Mammary microvascular endothelial cell (primary cell): ENCODE measurements at places on chromosomes 2 and 18. TPM values are rescaled to one million over a fixed set of nuclear protein-coding genes. Genes with fewer than 3 reads are reported as not detected.

The STARD6 gene
- total RNA-seq = not detected in 2 replicates

The NTSR2 gene
- not detected in 2 replicates for total RNA-seq

The DTNA gene
- total RNA-seq = 3.4 and 4.9 TPM in 2 replicates

The POTEE gene
- total RNA-seq = not detected in 2 replicates

The ALPI gene
- total RNA-seq = not detected in 2 replicates

The UGT1A3 gene
- total RNA-seq = not detected in 2 replicates

The CD207 gene
- total RNA-seq = not detected in 2 replicates

The IL1A gene
- total RNA-seq = 4.9 and 5.5 TPM in 2 replicates

The SP5 gene
- total RNA-seq = 0.93 TPM in 1 of 2 replicates, not detected in the other

The NGEF gene
- 0.53 and 1.1 TPM in 2 replicates for total RNA-seq

The GALR1 gene
- total RNA-seq = not detected in 2 replicates

The SS18 gene
- total RNA-seq = 42.7 and 48.2 TPM in 2 replicates

The LGALSL gene
- total RNA-seq = 2.0 and 2.1 TPM in 2 replicates

The UGT1A4 gene
- total RNA-seq = not detected in 2 replicates

The DNAJC10 gene
- total RNA-seq = 105 and 118 TPM in 2 replicates

The SULT1C2 gene
- not detected in 2 replicates for total RNA-seq
